ENCODE measurements at places on chromosomes 3 and 15.
A peak's percentile ranks its signal among the peaks of the same experiment; 100 is the strongest.

DNA sequence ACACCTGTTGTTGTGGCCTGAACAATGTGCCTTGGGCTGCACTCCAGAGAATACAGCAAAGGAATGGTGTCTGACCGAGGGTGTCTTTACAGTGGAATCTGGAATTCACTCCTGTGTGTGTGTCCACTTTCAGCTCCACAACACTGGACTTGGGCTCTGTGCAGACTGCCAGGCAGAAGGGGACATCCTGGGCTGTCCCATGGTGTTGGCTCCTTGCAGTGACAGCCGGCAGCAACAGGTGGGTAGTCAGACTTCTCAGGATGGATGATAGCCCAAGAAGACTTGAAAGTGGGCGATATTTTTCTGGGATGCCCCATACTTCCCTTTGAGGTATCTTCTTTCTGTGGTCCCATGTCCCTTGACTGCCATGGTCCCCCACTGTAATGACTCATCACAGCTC, 45.0 kb downstream of the DPH3 start:
- no peak for DNase-seq

- no peak for DNase-seq
These were observed 10.2 kb upstream of the CPOX start for GRCh38 chr3:98603580-98603979.

DNA sequence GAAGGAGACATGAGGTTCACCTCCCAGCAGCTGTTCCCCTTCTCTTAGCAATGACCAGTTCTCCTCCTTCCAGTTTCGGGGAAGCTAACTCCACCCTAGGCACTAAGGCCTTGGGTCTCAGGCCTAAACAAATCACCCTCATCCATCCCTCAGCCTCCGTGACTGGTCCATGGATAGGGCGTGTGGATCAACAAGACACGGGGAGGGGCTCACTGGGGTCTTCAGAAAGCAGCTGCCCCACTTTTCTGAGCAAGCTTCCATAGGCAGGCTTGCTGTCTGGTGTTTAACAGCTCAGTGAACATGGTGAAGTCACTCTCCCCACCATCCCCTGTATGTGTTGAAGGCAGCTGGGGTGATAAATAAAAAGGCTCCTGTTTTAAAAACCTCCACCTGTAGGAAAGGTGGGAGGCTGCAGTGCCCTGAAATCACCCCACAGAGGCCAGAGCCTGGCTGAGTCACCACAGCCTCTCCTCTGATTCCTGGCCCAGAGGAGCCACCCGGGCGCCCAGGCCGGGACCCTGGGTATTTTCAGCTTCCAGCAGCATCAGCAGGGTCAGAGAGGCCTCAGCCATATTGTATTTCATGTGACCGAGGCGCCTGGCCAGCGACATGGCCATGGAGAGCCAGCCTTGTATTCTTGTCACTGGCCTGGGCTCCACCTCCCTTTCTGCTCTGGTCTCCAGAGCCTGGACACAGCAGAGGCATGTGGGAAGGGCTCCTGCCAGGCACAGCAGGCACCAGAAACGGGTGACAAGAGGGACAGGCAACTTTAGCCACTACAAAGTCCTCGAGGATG, 60.3 kb upstream of the HERC1 start:
- DNase-seq, result no peak

- DNase-seq, result no peak
These were observed 2.7 kb downstream of the KY start for GRCh38 chr3:134647902-134648760.

DNA sequence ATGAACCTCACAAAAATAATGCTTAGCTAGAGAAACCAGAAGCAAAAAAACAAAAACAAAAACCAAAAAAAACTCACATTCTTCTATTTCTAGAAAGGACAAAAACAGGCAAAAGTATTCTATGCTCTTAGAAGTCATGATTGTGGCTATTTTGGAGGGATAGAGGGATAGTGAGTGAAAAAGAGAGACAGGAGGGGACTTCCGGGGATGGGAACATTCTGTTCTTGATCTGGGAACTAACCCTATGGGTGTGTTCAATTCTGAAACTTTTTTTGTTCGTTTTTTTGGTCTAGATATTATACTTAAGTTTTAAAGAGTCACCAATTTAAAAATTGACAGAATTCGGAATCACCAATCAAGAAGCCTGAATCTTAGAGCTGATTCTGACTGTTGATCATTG, 120.0 kb upstream of the TPM1 start:
- no peak for DNase-seq

- DNase-seq, result no peak
These were observed 1.2 kb upstream of the ANP32A start for GRCh38 chr15:68821841-68822381.

GRCh38 chr15:32053719-32054118, 23.4 kb downstream of the CHRNA7 start:
- no peak for DNase-seq

- DNase-seq, result no peak
These were observed 6.9 kb upstream of the EOGT start for GRCh38 chr3:69020424-69020823.

DNA sequence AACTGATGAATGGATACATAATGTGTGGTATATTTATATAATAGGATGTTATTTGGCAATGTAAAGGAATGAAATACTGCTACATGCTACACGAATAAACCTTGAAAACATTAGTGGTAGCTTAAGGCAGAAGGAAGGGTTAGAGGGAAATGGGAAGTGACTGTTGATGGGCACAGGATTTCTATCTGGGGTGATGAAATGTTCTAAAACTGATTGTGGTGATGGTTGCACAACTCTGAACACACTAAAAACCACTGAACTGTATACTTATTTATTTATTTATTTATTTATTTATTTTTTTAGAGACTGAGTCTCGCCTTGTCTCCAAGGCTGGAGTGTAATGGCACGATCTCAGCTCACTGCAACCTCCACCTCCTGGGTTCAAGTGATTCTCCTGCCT, 24.8 kb upstream of the SHISA5 start:
- DNase-seq, result peak; percentile 78

DNA sequence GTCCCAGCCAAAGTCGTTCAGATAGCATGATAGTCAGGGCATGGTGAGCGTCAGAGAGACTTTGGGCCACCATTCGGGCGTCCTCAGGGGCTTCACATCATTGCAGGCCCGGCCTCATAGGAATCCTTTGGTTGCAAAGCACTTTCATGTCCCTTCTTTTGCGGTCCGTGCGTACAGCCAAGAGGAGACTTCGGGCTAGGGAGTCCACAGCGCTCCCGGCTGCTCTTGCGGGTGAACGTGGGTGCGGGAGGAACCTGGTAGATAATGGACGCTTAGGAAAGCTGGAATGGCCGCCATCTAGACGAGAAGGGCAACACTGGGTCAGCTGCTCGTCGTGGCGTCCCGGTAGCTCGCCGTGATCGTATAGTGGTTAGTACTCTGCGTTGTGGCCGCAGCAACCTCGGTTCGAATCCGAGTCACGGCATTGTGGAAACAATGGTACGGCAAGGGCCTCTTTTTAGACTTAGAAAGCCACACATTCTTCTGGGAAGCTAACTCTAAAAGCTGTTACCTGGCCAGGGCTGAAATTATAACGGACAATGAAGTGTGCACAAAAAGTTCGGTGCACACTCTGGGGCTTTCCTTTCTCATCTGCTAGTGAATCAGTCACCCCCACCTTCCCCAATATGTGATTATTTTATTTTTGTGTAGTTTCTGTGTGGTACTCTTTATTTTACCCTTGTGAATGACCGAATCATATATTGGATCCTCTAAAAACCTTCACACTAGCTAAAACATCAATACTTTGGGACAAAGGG, 13.2 kb upstream of the SHF start:
- DNase-seq, result peak; percentile 74

DNA sequence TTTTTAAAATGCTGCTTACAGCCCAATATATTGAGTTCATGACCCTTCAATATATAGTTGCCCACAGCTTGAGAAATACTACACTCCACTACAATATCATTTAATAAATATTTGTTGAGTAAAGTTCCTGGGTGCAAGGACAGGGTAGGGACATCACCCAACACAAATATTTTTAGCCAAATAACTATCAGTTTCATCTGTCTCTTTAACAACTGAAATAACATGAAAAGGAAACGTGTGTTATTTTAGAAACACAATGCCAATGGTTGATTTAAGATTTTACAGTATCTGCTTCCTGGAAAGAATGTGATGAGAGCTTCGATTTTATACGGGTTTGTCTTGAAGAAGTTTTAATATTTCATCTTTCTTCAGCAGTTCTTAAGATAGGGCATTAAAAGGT, 67.7 kb upstream of the CDV3 start:
- DNase-seq, result no peak

GRCh38 chr3:173191611-173192010, 50.6 kb upstream of the SPATA16 start:
- no peak for DNase-seq

GRCh38 chr3:43531835-43532234, 90.0 kb downstream of the ANO10 start:
- no peak for DNase-seq

DNA sequence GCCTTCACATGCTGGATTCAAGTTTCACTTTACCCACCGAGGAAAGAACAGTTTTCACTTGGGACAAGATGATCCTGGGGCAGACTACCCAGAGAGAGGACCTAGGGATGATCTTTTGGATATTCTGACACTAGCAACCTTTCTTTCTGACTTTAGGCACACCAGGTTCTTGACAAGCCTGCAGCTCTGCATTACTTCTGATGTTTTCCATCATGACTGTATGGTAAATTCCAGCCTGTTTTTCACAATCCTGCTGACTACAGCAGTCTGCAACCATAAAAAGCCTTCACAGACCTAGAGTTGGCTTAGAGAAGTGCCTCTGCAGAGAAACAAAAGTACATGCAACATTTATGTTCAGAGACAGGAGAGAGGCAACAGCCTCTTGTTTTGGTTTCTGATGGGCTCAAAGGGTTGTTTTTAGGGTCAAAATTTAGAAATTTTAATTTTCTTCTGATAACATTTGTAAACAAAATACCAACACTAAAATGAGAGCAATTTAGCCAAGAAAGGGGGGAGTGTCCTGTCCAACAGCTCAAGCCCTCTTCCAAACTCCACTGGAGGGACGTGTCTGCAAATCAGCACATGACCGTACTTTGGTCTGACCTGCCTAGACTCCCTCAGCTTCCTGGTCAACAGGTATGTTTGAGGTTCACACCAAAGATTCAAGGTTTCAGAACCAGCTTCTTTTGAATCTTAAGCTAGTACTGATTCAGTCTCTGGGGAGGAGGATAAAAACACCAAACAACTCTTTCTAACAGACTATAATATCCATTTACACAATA, 799 bp downstream of the ABI3BP start:
- no peak for DNase-seq

DNA sequence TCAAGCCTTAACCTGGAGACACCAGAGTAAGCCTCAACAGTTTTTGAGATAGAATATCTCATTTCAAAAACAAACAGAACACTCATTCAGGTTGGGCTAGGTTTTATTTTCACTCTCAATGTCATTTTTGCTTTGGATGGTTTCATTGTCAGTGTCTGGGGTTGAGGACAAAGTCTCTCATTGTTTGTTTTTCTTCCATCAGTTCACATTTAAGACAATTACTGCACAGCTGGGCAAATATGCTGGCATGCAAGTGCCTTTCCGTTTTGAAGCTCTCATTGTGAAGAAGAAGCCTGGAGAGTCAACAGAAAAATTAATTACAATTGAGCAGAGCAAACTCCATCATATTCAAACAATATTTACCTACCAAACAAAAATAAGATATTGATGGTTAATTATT, 1050.0 kb downstream of the TBL1XR1 start:
- DNase-seq, result no peak

- DNase-seq, result peak; percentile 11
These were observed 129.8 kb downstream of the SATB1 start for GRCh38 chr3:18295171-18295920.

- DNase-seq, result peak; percentile 6
These were observed 836.2 kb downstream of the AGBL1 start for GRCh38 chr15:86915811-86916331.

DNA sequence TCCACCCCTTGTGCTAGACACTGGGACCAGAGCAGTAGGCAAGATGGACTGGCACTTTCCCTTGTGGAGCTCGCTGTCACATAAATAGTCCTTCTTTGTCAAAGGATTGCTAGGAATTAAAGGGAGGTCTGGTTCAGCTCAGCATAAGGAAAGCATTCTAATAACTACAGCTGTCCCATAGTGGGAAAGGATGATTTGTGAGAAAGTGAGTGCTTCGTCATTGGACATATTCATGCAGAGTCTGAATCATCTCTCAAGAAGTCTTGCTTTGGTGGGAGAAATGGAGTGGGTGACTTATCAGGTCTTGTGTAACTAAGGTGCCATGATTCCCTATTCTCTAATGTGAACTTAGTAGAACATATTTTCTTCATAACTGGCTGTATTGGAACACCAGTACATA, 14.7 kb downstream of the PPARG start:
- peak; percentile 89 for DNase-seq

GRCh38 chr3:187833799-187834578, 88.7 kb upstream of the BCL6 start:
- no peak for DNase-seq

- DNase-seq, result no peak
These were observed 7.9 kb upstream of the GASK1A start for GRCh38 chr3:42970976-42971772.

DNA sequence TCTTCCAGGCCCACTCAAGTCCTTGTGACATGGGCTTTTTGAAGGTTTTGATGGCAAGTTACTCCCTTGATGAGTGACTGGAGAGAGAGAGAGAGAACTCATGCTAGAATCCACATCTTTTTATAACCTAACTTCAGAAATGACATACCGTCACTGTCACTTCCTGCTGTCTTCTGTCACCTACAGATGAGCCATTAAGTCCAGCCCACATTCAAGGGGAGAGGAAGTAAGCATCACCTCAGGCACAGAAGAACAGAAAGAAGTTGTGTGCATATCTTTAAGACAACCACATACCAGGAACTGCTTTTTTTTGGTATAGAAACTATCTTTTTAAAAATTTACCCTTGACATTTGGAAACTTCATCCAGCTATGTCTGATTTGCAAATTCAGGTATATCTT, 16.6 kb upstream of the TXNRD3 start:
- no peak for DNase-seq

DNA sequence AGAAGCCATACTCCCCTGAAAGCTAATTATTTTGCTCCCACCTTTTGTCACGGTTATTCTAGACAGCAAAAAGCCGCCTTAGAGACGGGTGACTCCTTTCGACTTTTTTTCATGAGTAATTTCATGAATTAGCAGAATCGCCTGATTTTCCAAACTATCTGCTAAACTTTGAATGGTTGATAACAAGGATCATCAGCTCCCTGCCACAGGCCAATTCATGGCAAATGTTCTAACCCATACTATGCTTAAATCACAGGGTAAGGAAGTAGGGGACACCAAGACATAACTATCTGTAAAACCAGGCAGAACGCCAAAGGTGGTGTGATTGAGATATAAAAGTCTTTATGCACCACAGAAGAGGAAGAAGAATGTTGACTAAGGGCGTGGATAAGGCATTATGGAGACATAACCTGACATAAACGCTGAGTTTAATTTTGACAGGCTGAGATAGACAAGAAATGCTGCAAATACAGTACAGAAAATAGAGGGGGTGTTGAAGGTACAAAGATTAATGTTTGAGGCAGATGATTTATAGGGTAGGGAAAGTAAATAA, 891 bp upstream of the DMXL2 start:
- peak; percentile 71 for DNase-seq

DNA sequence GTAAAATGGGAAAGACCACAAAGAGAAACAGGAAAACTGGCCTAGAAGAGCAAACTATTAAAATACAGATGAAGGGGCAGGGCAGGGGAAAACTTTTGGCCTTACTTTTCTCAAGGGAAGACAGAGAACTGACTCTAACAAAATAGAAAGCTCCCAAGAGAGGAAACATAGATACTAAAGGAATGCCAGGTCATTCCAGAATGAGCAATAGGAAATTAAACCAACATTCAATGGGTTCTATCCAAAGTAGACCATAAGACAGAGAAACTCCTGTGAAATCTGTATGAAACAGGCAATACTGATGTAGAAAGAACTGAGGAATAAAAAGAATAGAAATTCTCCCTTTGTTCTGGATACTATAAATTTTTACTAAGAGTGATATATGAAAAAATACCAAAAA, 491.8 kb downstream of the MECOM start:
- no peak for DNase-seq
